ENCODE measurements at places on chromosomes 7 and 10.

- no peak for DNase-seq
Measured at GRCh38 chr7:2289621-2290020, 24.6 kb downstream of the SNX8 start.

DNA sequence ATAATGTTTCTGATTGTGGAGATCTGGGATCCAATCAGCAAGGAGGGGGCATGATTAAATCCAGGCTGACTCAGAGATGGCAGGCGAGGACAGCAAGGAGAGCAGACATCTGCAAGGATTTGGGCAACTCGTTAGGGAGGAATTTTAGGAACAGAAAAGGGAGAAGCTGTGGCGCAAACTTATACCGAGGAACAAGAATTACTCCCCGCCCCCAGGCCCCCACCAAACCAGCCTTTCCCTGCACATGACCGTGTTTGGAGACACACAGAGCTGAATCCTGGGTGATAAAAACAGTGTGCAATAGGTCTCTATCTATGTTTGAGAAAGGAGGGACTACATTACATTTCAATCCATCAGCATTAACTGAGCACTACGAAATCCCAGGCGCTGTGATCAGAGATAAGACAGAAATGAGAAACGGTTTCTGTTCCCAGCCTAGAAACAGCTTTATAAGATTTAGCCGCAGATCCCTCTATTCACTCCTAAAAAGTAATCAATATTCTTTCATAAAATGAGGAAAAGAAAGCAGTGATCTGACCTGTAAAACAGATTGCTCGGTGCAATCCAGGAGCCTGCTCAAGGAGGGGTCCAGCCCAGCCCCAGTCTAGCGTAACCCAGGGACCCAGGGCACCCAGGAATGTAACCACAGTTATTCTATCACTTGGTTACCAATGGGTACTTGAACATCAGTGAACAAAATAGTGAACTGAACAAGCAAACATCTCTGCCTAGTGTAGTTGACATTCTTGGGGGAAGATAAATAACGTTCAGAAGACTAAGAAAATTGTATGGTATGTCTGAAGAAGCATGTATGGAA lies 37.2 kb upstream of the RAPGEF5 start:
- DNase-seq: no peak

DNA sequence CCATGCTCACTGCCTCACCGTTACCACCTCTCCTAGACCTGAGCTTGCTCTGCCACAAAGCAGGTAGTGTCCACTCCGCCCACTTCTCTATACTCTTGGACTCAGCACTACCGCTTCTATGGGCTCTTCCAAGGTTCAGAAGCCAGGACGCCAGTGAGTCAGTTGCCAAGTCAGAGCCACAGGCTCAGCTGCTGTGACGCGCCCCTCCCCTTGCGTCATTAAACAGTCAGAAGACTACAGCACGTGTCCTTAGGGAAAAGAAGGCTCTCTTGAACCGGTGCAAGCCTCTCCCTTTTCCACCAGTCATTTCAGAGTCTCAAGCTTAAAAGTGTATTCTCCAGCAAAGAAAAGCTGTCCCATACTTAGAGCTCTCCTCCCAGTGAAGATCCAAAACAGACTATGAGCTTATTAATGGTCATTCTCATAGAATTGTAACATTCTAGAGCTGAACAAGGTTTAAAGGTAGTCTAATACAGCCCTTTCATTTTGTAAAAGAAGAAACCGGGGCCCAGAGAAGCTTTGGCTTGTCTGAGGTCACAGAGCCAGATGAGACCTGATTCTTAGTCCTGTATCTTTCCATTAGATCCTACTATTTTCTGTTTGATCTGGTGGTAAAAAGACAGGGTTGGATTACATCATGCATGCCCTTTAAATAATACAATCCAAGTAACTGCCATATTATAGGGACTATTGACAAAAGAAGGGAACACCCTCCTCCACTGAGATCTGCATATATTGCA lies 40.9 kb upstream of the MET start:
- DNase-seq: peak; percentile 28

GRCh38 chr7:75729851-75730274 lies 8.9 kb downstream of the HIP1 start:
- no peak for DNase-seq

DNA sequence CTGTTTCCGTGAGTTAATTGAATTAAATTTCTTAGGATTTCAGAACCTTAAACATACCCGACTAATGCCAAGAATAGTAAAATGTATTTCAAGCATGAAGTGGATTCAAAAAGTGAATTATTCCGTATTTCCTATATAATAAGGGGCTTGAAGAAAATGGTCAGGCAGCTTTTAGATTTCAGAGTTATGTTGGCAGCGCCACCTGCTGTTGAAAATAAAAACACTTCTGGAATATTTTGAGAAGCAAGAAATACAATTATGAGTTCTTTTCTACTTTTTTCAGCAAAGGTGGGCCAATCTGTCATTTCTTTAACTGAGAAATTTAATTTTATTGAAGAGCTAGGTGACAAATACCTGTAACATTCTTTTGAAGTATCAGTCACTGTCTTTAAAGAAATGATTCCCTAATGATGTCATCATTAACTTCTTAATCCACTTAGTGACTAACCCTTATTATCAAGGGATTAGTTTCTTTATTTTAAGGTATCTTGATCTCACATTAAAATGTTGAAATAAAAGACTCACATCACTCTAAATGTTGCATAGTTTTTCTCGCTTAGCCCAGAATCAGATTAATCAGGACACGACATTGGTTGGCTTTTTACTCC lies 36.6 kb upstream of the AGR3 start:
- no peak for DNase-seq

GRCh38 chr10:117362313-117362712 lies 12.9 kb downstream of the PDZD8 start:
- no peak for DNase-seq

GRCh38 chr10:84348447-84348846 lies 20.1 kb downstream of the CCSER2 start:
- no peak for DNase-seq

DNA sequence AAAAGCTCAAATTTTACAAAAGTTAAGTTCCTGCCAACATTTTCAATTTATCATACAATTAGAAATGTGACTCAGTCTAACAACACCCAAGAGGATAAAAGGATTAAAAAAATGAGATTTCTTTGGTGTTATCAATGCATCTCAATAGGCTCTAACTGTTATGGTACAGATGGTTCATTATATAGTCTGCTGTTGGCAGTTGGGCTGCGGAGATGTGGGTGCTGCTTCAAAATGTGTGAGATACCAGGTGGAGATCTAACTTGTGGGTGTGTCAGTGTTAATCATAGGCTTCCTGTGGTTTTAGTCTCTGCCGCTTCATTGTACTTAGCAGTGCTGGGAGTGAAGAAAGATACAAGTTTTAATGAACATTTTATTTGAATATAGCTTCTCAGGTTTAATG lies 231.2 kb downstream of the EXOC4 start:
- DNase-seq: no peak

DNA sequence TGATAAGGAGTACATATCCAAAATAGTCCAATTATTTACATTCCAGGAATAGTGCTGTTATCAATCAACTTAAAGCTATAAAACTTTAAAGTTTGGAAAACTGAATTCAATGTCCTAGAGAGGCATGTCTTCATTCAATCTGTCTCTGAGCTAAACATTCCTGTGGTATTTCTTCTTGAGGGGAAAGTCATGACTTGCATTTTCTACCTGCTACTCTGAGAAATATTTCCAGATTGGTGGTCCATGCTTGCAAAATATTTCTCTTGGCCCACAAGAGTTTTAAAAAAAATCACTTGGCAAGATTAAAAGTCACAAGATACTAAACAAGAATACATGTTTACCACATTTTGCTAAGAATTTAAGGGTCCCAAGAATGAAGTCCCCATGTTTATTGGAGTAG lies 63.6 kb upstream of the HGF start:
- peak; percentile 17 for DNase-seq

GRCh38 chr10:14519785-14520184 lies 189.1 kb upstream of the FRMD4A start:
- DNase-seq: no peak

DNA sequence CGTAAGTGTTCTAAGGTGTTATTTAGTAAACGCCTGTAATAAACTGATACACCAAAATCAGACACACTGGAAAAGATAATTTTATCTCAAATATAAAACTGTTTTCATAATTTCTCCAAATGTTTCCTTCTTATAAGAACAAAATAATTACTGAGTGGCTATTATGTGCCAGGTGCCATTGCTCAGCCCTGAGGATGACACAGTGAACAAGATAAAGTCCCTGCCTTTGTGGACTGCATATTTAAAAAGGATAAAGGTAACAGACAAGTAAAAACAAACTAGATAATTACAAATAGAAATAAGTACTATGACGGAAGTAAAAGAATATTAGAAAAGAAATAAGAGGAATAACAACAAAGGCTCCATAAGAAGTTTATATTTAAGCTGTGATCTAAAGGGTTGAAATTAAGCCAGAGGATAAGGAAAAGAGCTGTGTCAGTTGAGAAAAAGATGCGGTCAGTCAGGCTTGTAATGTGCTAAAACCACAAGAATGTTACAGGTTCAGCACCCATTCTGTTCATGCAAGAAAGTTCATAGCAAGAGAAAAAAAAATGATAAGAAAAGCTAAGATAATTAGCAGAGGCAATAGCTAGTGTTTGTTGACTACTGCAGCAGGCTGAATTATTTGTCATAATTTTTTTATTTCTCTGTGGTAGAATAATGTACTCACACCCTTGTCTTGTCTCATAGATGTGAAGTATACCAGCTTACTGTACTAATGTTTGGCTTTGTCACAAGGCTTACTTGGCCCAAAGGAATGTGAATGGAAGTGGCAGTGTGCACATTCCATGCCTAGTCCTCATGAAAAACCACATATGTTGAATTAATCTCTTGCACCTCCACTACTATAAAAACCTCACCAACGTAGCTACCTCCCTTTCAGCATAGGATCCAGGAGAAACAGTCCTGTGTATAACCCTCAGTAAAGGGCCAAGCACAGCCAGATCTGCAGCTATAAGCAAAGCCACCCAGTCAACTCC lies 75.1 kb downstream of the CRPPA start:
- DNase-seq: peak; percentile 40

GRCh38 chr7:99121496-99122021 lies 22.3 kb downstream of the SMURF1 start:
- no peak for DNase-seq

GRCh38 chr10:103666087-103666761 lies 172.7 kb downstream of the NEURL1 start:
- no peak for DNase-seq

GRCh38 chr7:151384352-151384697 lies 25.5 kb downstream of the WDR86 start:
- no peak for DNase-seq

Measured in AG04449 (cell line).